ENCODE measurements at places on chromosomes 6 and 20.

DNA sequence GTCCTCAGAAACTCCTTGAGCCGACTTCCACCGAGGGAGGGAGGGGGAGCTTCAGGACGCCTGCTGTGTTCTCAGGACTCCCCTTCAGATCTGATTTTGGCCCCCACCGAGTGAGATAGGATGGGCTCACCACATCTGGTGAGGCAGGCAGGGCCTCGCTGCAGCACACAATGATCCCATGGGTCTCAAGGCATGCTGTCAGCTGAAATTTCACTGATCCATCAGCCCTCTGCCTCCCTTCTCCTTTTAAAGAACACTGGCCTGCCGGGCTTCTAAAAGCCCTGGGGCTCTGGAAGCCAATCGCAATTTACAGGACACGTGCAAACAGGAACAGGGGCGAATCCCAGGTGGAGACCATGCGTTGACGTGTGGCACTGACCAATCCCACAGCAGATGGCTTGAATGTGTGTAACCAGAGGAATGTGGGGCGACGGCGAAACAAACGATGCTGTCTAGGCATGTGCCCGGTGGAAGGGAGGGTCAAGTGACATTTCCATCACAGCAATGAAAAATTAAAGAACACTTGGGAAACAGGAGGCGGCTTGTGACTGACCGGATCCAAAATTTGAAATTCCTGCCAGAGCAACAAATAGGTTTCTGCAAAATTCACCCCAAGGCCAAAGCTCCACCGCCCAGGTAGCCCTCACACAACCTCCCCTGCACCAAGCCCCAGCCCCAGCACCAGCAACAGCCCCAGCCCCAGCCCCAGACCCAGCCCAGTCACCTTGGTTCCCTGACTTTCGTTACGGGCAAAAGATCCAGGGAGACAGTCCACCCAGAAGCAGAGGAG is 167.1 kb upstream of the ZNF337 start:
- DNase-seq, result no peak

DNA sequence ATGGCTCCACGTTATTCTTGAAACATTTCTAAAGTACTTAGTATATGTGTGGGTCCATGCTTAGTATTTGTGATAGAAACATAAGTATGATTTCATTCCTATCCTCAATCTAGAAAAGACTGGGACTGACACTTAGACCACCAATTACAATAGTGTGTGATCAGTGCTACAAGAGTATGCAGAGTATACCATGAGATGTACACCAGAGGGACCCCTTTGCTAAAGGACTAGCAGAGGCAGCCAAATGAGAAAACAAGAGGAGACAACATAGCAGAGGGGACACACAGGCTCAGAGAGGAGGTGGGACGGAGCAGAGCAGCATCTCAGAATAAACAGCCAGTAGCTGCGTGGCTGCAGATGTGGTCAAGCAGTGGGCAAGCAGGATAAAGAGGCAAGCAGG is 21.0 kb downstream of the RMND1 start:
- DNase-seq, result no peak

GRCh38 chr6:169074526-169074925 is 179.1 kb downstream of the THBS2 start:
- DNase-seq, result no peak

DNA sequence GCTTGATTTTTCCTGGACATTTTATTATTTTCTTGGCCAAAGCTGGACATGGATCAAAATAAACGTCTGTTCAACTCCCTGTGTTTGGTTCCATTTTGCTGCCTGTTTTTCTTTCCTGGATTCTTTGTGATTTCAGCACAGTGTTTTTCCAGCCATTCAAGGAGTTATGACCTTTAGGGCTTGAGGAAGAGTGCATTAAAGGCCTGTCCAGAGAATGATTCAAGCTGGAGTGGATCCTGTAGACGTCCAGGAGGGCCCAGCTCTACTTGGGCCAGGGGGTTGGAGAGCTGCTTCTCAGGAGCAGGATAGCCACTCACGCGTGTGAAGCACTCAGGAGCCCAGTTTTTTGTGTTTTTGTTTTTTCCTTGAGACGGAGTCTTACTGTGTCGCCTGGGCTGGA is 56.5 kb upstream of the IER3 start:
- no peak for DNase-seq

- DNase-seq, result no peak
These were observed 6.5 kb downstream of the LHFPL5 start for GRCh38 chr6:35811699-35811995.

- DNase-seq, result no peak
These were observed 1.1 kb upstream of the SLC32A1 start for GRCh38 chr20:38723017-38723847.

DNA sequence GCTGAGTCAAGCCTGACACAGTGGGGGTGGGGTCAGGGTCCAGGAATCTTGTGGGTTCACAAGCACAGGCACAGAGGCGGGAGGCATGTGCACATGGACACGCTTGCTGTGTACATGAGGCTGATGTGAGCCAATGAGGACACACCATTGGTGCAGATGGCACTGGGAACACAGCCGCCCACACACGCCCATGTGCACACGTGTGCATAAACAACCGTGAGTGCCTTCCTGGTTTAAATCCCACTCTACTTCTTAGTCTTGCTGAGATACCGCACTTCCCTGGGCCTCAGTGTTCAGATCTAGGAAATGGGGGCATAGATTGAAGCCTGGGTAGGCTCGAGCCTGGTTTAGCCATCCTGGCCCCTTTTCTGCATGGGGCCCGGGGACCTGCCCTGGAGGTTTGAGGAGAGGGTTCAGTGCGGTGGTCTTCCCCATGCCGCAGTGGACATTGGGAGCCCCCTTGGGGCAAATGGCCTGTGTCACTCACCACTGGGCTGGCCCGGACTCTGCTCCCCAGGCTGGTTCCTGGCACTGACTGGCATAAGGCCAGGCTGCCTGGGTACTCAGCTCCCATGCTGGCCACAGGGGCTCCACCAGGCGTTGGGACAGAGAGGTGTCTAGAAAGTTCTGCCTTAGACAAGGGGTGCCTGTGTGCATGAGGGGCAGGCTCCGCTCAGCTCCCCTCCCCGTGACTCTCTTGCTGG is 60.2 kb downstream of the CEBPB start:
- DNase-seq, result no peak

- no peak for DNase-seq
These were observed 65.5 kb upstream of the CLVS2 start for GRCh38 chr6:122930252-122931180.

DNA sequence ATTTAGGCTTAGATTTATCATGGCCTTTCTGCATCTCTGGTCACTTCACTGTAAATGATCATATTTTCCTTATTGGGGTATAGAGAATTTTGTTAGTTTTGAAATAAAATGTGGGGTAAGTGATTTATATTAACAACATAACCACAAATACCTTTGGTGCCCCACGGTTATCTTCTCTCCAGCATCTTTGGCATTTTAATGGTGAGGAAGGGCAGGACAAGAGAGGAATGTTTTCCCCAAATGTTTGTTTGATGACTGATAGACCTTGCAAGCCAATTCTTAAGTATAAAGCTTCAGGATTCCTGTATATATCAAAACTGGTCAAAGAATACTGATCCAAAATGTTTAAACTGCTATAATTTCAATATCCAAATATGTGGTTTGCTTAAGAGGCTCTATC is 171.6 kb upstream of the SMLR1 start:
- no peak for DNase-seq

DNA sequence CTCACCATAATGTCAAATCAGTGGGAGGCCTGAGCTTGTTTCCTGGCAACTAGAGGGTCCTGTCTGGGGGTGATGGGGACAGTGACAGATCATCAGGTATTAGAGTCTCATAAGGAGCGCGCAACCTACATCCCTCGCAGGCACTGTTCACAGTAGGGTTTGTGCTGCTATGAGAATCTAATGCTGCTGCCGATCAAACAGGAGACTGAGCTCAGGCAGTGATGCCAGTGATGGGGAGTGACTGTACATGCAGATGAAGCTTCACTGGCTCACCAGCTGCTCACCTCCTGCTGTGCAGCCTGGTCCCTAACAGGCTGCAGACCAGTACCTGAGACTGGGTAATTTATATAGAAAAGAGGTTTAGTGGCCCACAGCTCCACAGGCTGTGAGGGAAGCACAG is 147.3 kb downstream of the TTLL2 start:
- no peak for DNase-seq

GRCh38 chr6:117605169-117605826 is 3.0 kb upstream of the GOPC start:
- DNase-seq, result no peak

GRCh38 chr6:43942011-43942442 is 172.0 kb downstream of the VEGFA start:
- DNase-seq, result no peak

DNA sequence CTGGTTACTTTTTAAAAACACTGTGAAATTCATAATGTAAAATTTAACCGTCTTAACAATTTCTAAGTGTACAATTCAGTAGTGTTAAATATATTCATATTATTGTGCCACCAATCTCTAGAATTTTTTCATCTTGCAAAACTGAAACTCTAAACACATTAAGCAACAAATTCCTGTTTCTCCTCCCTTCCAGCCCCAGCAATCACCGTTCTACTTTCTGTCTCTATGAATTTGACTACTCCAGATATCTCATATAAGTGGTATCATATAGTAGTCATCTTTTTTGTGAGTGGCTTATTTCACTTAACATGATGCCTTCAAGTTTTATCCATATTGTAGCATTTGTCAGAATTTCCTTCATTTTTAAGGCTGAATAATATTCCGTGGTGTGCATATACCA is 44.7 kb downstream of the RSPH3 start:
- no peak for DNase-seq

DNA sequence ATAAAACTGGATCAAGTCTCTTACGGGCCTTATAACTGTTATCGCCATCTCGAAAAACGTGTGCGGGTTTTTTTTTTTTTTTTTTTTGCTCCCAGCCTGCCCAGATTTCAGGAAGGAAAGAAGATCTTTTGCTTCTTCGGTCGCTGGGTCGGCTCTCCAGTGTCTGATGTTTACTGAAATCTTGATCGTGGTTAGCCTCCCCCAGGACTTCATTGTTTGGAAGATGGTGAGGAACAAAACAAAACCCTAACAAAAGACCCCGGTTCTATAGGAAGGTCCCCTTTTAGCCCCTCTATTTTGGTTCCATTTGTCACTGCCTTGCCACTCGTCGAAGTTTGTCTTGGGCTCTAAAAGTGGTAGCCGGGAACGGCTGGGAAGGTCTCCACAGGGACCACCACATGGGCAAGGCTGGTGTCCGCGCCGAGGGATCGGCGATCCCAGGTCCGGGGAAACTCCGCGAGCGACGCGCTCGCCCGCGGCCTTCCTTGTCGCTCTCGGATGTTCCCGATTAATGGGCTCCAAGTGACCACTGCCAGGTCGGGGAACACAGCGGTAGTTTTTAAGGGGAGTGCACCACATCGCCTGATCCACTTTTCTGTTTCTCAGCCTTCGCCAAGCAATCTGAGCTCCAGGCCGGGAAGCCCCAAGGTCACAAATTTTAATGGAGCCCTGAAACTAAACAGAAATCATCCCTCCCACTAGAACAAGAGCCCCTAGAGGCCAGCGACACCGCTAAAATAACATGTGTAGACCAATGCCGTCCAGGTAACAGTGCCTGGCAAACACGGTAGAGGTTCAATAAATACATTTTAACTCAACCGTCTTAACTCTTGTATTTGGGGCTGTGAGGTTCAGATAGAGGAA is 27.0 kb downstream of the TRIM27 start:
- DNase-seq, result no peak

- no peak for DNase-seq
These were observed 66.8 kb upstream of the THEMIS start for GRCh38 chr6:127967708-127968107.

DNA sequence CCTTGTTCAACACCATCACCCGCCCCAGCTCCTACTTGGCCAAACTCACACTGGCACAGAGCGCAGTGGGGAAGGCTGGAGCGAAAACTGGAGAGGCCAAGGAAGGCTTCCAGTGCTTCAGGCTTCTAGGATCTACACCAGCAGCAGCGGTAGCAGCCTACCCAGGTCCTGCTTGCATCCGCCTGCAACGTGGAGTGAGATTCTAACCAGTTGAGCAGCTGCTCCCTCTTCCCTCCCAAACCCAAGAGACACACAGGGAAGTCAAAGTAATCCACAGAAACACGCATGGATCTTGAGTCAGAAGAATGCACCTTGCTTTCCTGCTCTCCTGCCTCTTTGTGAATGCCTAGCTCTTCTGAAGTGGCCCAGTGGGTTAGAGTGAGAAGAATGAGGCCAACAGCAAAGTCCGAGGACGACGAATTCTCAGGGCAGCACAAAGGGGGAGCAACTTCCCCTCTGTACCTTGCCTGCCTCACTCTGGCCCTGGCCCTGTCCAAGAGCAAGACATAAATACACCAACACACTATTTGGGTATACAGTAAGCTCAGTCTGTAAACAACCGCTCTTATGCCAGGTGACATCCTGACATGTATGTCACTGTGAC is 95.9 kb upstream of the FOXQ1 start:
- DNase-seq, result no peak

- DNase-seq, result peak; percentile 10
These were observed 94.5 kb downstream of the PREX1 start for GRCh38 chr20:48733296-48733790.

GRCh38 chr20:51249215-51249614 is 226.3 kb upstream of the KCNG1 start:
- DNase-seq, result no peak

DNA sequence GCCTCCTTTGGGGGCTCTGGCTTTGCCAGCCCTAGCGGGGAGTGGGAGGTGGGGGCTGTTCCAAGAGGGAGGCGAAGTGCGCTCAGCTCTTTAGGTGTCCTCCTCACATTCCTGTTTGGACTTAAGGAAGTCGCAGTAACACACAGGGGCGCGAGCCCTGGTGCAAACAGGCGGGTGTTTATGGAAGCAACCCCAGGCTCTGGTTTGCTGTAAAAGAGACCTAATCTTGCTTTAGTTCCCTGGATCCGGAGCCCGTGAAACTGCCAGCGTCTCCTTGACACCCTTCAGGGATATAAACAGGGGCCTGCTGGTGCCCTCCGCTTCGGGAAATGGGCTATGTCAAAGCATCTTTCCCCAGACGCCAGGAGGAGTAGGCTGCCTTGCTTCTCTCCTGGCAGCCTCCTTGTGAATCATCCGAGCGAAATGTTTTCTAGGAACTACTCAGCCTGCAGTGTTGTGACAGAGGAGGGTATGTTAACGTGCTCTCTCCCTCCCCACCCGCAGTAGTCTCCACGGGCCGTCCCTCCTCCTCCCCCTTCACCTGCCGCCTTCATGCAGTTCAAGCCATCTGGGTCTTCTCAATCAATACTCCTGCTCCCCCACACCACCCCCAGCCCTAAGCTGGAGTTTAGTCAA is 168.0 kb upstream of the LRFN2 start:
- DNase-seq, result no peak

DNA sequence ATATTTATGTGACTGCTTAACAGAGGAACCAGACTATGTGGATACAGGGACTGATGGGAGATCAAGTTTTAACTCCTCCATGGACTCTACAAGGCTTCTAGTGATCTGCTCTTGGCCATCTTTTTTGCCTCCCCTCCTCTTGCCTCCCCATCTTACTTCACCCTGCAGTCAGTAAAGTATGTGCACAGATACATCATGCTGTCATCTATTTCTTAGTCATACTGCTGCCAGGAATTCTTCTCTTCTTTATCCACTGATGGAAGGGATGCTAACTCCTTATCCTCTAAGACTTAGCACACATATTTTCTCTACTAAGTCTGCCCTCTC is 27.6 kb upstream of the FAM83C start:
- no peak for DNase-seq

GRCh38 chr6:134176264-134176975 is 124.0 kb upstream of the SLC2A12 start:
- no peak for DNase-seq

Measured in SK-N-MC (cell line).